WTC11 (cell line): ENCODE measurements at places on chromosomes 5 and 9. TPM values are rescaled to one million over a fixed set of nuclear protein-coding genes. Genes with fewer than 3 reads are reported as not detected.

GRCh38 chr5:150512368-150512747 is 4.4 kb downstream of the NDST1 start:
- H3K27ac ChIP-seq: peak overlapping the region; percentile 61
- H3K27me3 ChIP-seq: no peaks in the 10 kb centered on the region
- no peaks in the 10 kb centered on the region for H3K36me3 ChIP-seq

ELAVL2 gene
- 22.8 to 35.9 TPM (median 26.7 TPM) in 3 replicates for total RNA-seq

JMY gene
- total RNA-seq: 12.4 to 12.5 TPM (median 12.4 TPM) in 3 replicates

DNA sequence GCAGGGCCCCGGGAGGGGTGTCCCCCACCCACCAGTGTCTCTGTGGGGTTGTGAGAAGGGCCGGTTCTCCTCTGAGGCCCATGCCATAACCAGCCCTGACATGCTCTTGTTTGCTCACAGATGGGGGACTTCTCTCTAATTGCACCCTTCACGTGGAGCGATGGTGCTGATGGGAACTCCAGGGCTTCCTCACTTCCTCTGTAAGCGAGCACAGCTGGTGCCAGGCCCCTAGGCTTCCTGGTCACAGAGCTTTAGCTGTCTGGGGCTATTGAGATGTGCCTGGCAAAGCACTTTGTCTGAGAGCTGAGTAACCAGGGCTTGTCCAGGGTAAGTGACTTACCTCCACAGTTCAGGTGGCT is 36.4 kb downstream of the PHF2 start:
- H3K4me1 ChIP-seq: peaks cover 21% of the 10 kb centered on the region
- no peak for DNase-seq
- no peak overlapping the region for H3K27ac ChIP-seq
- no peaks in the 10 kb centered on the region for H3K27me3 ChIP-seq
- H3K36me3 ChIP-seq: peaks cover 13% of the 10 kb centered on the region

- peaks cover 12% of the 10 kb centered on the region for H3K36me3 ChIP-seq
- H3K4me1 ChIP-seq: peaks cover 12% of the 10 kb centered on the region
- DNase-seq: no peak
- no peaks in the 10 kb centered on the region; the same call in 1 of the 2 replicates for H3K27me3 ChIP-seq
- H3K4me3 ChIP-seq: no peak overlapping the region
These were observed 158.1 kb downstream of the NPR3 start for GRCh38 chr5:32869216-32869615.

DNA sequence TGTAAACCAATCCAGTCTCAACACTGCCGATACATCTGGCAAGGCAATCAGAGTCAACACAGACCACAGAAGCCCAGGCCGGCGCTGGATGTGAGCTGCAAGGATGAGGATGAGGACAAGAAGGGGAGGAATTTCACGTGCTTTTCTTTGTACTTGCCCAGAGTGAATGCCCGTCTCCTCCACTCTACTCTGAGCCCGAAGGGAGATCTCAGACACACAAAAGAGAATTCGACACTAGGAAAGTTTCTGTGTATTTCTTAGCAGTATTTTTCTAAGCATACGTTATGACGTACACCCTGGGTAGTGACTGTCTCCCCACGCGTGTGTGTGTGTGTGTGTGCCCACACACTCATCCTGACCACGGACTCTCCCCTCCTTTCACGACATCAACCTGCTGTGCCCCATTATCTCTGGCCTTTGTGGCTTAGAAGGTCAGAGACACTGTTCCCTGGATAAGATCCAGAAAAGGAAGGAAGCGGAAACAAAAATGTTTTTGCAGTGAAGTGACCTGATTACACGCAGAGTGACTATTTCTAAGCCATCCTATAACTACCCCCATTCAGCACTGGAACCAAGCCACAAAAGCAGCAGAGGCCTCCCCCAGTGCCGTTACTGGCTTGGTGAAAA is 227.3 kb upstream of the DAPK1 start:
- H3K27ac ChIP-seq: 0 out of 2 replicates have a peak overlapping the region, but pooled peaks have one; percentile 21
- H3K27me3 ChIP-seq: no peaks in the 10 kb centered on the region
- no peaks in the 10 kb centered on the region for H3K4me1 ChIP-seq
- H3K36me3 ChIP-seq: no peaks in the 10 kb centered on the region
- no peak for DNase-seq

SPARC gene
- total RNA-seq: 357 to 418 TPM (median 358 TPM) in 3 replicates

DNA sequence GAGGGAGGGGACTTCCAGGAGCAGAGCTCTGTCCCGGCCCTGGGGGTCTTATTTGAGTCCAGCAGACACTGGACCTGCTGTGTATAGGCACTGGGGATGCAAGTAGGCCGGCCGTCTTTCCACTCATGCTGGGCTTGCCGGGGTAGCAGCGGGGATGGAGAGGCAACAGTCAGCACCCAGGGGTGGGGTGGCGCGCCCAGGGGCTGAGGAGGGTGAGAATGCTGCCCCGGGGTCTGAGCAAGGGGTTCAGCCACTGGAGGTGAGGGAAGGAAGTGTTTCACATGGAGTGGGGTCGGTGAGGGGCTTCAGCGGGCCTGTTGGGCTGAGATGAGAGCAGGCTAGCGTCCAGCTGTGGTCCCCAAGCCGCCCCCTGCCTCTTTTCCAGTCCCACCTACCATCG is 88.8 kb downstream of the HMCN2 start:
- H3K27me3 ChIP-seq: no peaks in the 10 kb centered on the region
- no peak for DNase-seq
- H3K4me1 ChIP-seq: no peaks in the 10 kb centered on the region
- H3K27ac ChIP-seq: no peak overlapping the region

DNA sequence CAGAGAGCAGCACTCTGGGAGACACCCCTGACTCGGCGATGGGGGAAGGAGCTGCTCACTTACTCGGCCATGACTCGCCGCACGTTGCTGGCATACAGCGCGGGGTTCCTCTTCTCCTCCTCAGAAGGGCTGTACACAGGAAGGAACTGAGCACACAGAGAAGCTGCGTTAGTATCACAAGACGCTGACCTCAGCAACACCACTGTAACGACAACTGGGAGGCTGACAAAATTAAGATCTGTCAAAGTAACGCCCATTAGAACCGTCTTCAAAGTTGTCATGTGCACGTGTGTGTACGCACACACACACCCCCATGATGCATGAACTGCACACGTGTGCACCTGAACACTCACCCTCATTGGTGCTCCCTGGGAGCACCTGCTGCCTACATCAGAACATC is 32.1 kb upstream of the SLC6A3 start:
- no peaks in the 10 kb centered on the region for H3K27me3 ChIP-seq
- H3K4me3 ChIP-seq: no peak overlapping the region
- peaks cover 5% of the 10 kb centered on the region for H3K4me1 ChIP-seq
- DNase-seq: peak; percentile 0
- peaks cover 61% of the 10 kb centered on the region for H3K36me3 ChIP-seq
- H3K27ac ChIP-seq: no peak overlapping the region

MEF2C gene
- total RNA-seq: 1.4 to 3.6 TPM (median 1.7 TPM) in 3 replicates

CSF1R gene
- 0.07 to 0.20 TPM (median 0.14 TPM) in 3 replicates for total RNA-seq

GRCh38 chr9:73596321-73596720 is 444.7 kb downstream of the ANXA1 start:
- H3K4me1 ChIP-seq: peaks cover 36% of the 10 kb centered on the region
- H3K27me3 ChIP-seq: no peaks in the 10 kb centered on the region
- no peak for DNase-seq

GRCh38 chr9:4727593-4727992 is 13.4 kb downstream of the AK3 start:
- no peaks in the 10 kb centered on the region for H3K4me1 ChIP-seq
- no peaks in the 10 kb centered on the region for H3K27me3 ChIP-seq
- peaks cover 5% of the 10 kb centered on the region for H3K36me3 ChIP-seq
- no peak overlapping the region for H3K27ac ChIP-seq
- DNase-seq: no peak

DNA sequence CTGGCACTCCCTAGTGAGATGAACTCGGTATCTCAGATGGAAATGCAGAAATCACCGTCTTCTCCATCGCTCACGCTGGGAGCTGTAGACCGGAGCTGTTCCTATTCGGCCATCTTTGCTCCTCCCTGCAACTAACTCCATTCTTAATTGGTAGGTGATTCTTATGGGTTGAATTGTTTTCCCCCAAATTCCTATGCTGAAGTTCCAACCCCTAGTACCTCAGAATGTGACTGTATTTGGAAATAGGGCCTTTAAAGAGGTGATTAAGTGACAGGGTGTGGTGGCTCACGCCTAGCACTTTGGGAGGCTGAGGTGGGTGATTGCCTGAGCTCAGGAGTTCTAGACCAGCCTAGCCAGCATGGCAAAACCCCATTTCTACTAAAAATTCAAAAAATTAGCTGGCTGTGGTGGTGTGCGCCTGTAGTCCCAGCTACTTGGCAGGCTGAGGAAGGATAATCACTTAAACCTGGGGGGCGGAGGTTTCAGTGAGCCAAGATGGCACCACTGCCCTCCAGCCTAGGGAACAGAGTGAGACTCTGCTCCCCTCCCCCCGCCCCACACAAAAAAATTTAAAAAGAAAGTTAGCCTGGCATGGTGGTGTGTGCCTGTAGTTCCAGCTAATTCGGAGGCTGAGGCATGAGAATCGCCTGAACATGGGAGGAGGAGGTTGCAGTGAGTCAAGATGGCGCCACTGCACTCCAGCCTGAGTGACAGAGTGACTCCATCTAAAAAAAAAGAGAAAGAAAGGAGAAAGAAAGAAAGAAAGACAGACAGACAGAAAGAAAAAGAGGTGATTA is 25.2 kb upstream of the FOCAD start:
- H3K4me1 ChIP-seq: peaks cover 6% of the 10 kb centered on the region
- H3K4me3 ChIP-seq: no peak overlapping the region
- H3K27ac ChIP-seq: peak overlapping the region; percentile 93
